ENCODE measurements at places on chromosomes 2 and 18.

GRCh38 chr18:67652288-67652687 lies 135.8 kb upstream of the DSEL start:
- DNase-seq: no peak

GRCh38 chr2:228839421-228839876 lies 431.6 kb downstream of the PID1 start:
- DNase-seq: no peak

- DNase-seq: no peak
These were observed 37.8 kb upstream of the FZD5 start for GRCh38 chr2:207807516-207807915.

GRCh38 chr2:130963849-130964793 lies 127.4 kb downstream of the ARHGEF4 start:
- DNase-seq: no peak

DNA sequence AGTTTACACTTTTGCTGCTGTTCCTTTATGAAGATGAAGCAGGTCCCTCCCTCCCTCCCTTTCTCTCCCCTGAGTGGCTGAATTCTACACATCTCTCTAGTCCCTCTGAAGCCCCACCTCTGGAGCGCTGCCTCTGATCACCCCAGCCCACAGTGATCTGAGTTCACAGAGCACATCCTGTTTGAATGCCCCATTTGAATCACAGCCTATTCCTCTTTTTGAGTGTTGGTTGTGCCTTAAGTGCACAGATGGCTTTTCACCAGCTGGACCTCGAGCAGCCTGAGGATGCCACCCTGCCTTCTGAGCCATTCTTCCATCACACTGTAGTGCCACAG lies 87.1 kb downstream of the ITGB1BP1 start:
- no peak for DNase-seq

DNA sequence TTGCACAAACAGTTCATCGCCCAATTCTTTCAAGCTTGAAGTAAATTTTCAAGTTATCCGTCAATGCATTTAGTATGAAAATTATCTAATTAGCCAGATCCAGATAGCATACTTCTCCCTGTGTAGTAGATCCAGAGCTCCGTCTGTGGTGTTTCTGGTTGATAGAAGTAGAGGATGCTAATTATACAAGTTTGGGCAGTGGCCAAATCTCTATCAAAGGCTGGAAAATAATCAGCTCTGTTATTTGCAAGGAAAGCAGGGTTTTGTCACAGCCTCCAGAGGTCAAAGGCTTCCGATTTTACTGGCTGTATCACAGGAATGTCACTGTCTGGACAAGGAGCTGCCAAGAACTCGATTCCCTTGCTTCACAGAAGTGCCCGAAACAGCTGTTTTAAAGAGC lies 28.6 kb downstream of the LRRC30 start:
- DNase-seq: no peak

DNA sequence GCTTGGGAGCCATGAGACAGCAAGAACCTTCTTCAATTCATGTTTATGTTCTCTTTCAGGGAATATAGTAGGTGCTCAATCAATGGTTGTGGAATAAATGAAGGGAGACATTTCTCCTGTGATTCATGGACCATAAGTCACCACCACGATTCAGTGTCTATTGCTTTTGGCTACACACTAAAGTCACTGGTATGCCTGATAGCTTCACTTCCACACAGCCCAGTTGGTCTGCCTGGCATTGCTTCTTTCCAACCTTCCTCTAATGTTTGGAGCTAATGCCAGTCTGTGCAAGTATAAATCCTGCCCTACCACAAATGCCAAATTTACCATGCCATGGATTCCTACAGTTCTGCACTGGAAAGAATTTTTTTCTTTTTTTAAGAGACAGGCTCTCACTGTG lies 1.3 kb upstream of the CXCR1 start:
- no peak for DNase-seq

- DNase-seq: no peak
These were observed 793.4 kb downstream of the SATB2 start for GRCh38 chr2:198664321-198664720.

- no peak for DNase-seq
These were observed 23.9 kb upstream of the CEP68 start for GRCh38 chr2:65032019-65032975.

DNA sequence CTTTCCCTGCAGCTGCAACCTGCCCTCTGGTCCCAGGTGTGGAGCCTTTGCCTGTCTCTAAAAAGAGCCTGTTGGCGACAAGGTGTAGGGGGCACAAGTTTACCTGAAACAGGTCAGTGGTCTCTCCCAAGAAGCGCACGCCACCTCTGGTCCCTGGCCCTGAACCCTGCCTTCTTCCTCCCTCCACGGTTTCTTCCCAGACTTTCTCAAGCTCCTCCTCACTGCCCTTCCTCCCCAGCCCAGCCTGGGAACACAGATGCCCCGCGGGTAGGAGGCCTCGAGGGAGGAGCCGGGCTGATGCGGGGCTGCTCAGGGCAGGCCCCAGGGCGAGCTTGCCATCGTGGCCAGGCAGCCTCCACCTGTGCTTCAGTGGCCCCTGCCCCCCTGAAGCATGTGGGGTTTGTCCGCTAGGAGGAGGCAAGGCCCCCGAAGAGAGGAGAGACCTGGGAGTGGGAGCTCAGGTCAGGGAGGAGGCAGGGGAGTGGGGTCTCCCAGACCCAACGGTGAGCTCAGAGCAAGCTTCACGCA lies 89.5 kb downstream of the SMAD7 start:
- no peak for DNase-seq

DNA sequence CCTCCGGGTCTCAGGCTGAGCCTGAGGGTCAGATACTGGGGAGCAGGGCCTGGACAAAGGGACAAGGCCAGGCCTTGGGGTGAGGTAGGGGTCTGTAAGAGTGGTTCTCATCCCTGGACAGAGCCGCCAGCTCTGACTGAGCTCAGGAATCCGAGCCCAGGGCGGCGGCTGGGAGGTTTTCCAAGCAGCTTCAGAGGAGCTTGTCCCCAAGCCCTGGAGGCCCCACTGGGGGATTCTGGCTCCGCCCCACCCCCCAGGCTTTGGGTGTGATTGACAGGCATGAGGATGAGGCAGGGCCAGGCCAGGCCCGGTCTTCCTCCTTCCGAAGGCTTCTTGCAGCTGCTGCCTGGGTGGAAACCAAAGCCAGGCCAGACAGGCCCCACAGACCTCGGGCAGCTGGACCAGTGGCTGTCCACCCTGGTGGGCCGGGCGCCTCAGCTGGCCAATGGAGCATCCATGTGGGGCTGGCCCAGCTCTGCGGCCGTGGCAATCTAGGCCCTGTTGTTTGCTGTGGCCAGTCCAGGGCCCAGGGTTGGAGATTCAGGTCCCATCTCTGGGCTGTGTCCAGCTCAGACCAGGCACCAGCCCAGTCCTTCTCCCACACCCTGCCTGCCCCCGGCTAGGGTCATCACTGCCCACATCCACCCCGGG lies 23.1 kb upstream of the GPC1 start:
- DNase-seq: no peak

DNA sequence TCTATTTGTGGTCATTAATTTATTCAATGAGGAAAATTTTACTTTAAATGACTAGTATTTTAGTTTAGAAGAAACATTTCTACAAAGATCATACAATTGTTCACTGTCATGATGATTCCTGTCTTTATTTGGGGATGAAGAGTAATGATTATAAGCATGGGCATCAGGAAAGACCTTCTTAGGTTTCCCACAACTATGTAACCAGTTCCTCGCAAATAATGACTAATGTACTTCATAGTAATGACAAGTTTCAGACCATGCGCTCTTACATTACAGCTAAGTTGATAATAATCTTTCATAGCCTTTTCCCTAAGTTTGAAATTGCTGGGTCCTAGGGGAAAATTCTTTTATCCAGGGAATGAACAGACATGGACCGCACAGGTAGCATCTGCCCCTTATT lies 90.5 kb downstream of the MYO5B start:
- no peak for DNase-seq

GRCh38 chr2:190182071-190182524 lies 119.6 kb upstream of the MSTN start:
- no peak for DNase-seq

GRCh38 chr2:14520385-14520945 lies 112.1 kb upstream of the LRATD1 start:
- DNase-seq: no peak

DNA sequence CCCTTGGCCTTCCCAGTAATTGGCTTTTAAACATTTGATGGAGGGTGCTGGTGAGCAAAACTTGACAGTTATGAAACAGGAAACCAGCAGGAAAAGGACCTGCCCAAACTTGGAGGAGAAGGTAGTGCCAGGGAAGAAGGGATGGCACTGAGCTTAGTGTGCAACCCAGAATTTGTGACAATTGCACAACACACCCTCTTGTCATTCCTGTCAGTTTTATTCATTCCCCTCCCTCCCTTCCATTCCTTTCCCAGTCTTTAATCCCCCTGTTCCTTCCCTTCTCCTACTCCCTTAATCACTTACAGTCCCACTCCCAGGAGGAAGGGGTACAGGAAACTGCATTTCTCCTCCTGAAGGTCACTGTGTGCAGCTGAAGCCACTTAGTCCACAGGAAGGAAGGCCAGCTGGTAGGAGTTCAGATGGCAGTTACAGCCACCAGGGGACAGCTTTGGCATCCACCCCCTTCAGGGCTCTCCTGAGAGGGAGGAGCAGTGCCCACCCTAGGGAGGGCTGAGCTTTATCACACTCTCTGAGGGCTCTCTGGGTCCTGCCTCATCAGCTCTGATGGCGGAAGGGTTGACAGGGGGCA lies 24.0 kb upstream of the SIGLEC15 start:
- DNase-seq: no peak

GRCh38 chr2:24253303-24253919 lies 78.6 kb downstream of the FAM228A start:
- DNase-seq: no peak

- no peak for DNase-seq
These were observed 388.3 kb downstream of the LRRTM1 start for GRCh38 chr2:79916285-79916684.

DNA sequence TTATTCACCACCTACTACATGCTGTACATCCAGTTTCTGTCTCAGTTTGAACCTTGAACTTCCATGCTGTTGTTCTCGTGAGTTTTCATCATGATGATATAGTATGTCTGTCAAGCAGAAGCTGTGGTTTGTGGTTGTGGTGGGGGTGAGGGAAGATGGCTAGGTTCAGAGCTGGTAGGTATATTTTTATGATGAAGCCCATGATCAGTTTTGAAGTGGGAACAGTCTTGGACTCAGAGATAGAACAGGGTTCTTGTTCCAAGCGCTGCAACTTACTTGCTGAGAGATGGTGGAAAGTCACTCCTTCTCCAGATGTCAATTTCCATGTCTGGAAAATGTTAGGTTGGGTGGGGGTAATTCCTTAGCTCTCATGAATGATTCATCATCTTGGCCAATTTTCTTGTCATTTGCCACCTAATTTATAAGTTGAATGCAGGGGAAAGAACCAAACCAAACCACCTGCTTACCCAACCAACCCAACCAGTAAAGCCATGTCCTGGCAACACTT lies 21.6 kb downstream of the PMAIP1 start:
- DNase-seq: no peak

DNA sequence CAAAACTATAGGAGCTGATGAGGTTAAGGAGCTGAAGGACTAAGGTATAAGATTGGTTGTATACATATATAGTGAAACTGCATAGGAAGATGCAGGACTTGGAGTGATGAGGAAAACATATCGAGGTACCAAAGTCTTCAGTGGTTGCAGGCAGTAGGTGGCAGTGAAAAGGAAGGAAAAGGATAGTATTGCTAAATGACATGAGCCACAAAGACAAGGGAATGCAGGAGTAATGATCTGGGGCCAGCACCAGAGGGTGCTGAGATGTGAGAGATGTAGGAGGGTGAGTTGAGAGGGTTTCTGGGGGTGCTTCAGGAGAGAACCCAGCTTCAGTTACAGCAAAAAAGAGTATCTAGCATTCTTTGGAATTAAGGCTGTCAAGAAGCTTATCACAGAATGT lies 172.2 kb upstream of the MYO3B start:
- no peak for DNase-seq

GRCh38 chr18:3924455-3924854 lies 474.5 kb downstream of the TGIF1 start:
- DNase-seq: no peak

DNA sequence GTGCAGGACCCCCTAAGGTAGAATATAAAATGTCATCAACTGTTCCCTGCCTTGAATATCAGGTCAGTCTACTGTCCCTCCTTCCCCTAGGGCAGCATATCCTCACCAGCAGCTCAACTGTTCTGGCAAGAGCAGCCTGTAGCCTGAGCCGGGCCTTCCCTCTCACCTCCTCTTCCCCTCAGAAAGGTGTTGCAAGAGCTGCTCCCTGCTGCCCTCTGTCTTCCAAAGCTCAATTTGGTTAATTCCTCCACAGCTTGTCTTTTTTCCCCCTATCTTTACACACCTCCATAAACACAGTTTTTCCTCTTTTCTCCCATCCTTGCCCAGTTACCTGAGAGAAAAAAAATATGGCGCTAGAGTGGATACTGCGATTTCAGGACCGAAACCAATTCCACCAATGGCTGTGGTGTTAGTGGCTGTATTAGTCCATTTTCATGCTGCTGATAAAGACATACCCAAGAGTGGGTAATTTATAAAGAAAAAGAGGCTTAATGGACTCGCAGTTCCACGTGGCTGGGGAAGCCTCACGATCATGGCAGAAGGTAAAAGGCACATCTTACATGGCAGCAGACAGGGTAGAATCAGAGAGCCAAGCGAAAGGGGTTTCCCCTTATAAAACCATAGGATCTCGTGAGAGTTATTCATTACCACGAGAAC lies 184.7 kb downstream of the MREG start:
- DNase-seq: no peak

- no peak for DNase-seq
These were observed 11.1 kb upstream of the MOCOS start for GRCh38 chr18:36176177-36176584.

- no peak for DNase-seq
These were observed 11.1 kb upstream of the PROC start for GRCh38 chr2:127407091-127407490.

DNA sequence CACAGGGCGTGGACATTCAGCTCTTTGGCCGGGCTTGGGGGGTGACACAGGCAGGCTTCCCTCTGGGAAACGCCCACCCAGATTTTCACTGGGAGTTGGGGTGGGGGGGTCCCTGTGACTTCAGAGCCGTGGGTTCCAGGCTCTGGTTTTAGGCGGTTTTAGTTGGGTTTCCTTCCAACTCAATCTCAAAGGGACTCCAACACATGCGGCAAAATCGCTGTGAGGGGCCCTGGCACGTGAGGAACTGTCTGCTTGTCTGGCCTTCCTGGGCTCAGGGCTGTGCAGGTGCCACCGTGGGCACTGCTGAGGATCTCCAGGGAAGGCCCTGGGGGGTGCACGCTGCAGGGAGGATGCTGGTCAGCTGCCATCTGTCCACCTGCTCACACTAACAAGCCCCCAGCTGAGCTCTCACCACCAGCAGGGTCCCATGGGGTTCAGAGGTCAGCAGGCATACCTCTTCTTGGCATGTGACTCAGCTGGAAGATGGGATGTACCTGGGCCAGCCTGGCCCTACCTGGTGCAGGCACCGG lies 11.7 kb downstream of the HS6ST1 start:
- DNase-seq: no peak

DNA sequence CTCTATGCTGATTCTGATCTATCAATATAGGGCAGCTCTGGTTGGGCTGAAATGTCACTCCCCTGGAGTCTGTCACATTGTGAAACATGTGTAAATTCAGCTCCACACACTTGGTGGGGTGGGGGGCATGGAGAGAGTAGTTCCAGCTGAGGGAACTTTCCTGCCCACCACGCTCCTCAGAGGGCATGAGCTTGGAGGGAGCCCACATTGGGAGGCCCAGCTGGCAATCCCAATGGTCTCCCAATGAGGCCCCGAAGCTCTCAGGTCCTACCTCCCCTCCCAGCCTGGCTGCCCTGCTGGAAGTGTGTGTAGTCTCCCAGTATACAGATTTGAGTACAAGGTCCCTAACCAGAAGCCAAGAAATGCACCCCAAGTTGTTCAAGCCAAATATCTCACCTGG lies 31.5 kb downstream of the GYPC start:
- DNase-seq: no peak

- DNase-seq: no peak
These were observed 726.3 kb downstream of the TSN start for GRCh38 chr2:122481717-122482116.

All from stimulated activated CD8-positive, alpha-beta memory T cell treated with anti-CD3 and anti-CD28 coated beads, Interleukin-15, amount 100 ng/mL, for 1 hour (primary cell).